ENCODE measurements at places on chromosomes 3 and 15.

GRCh38 chr3:42459151-42459550 is 43.3 kb upstream of the VIPR1 start:
- no peak for DNase-seq

DNA sequence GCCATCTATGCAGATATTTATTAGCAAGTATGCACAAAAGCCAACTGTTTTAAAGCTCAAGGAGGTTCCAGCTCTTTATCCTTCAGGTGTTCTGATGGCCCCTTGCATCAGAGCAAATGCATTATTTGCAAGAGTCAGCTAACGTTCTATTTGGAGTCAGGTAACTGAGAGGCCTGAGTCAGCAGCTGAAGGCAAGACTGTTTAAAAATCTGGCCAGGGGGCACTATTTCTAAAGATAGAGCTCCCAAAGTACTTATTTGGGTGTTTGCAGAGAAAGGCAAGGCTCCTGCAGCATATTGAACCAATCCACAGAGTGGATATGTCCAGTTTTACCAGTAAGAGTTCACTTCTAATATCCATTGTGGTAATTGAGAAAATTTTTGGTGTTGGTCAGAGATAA is 146.1 kb downstream of the LRTM1 start:
- no peak for DNase-seq

DNA sequence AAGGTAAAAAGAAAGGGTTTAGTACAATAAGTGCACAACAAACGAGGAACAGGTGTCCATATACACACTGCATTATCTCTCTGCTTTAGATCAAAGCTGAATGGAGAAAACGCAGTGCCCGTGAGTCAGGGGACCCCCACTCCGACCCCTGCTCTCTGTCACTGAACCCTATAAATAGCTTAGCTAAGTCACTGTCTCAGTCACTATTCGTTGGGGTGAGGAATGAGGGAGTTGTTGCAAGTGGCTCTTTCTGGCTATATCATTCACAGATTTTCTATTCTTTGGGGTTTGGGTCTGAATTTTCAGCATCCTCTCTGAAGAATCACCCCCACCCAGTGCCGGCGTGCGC is 458 bp upstream of the STAC start:
- no peak for DNase-seq

GRCh38 chr3:14290631-14291385 is 111.6 kb upstream of the SLC6A6 start:
- DNase-seq = no peak

- DNase-seq = no peak
These were observed 224.4 kb downstream of the ZMAT3 start for GRCh38 chr3:178847190-178847589.

DNA sequence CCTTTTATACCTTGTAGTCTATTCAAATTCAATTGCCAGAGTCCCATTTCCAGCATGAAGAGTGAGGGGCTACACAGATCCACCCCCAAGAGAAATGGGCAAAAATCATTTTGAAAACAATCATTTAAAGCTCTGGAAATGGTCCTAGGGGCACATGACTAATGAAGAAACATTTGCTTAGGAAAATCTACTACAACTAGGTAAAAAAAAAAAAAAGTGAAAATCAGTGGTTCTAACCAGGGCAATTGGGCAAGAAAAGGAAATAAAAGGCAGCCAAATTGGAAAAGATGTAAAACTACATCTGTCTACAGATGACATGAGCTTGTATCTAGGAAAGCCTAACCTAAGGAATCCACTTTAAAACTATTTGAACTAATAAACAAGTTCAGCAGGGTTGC is 9.4 kb downstream of the IMPG2 start:
- DNase-seq = no peak

GRCh38 chr3:189839576-189839975 is 208.4 kb downstream of the TP63 start:
- DNase-seq = no peak

- peak; percentile 57 for DNase-seq
These were observed 6.2 kb upstream of the CCDC80 start for GRCh38 chr3:112647122-112647521.

GRCh38 chr15:56984681-56985481 is 66.4 kb downstream of the TCF12 start:
- no peak for DNase-seq

DNA sequence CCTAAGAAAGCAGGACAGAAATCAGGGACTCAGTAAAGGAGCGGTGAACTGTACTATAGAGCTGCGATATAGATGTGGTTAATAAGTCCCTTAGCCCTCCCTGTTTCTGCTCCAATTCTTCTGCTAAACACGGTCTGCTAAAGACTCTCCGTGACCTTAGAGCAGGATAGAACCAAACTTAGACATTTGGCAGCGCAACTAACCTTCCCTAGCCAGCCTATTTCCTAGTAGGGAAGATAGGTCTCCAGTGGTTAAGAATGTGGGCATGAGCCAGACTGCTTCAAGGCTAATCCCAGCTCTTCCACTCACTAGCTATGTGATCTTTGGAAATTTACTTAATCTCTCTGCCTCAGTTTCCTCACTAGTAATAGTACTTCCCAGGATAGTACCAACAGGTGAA is 193.6 kb upstream of the IL12A start:
- DNase-seq = no peak

DNA sequence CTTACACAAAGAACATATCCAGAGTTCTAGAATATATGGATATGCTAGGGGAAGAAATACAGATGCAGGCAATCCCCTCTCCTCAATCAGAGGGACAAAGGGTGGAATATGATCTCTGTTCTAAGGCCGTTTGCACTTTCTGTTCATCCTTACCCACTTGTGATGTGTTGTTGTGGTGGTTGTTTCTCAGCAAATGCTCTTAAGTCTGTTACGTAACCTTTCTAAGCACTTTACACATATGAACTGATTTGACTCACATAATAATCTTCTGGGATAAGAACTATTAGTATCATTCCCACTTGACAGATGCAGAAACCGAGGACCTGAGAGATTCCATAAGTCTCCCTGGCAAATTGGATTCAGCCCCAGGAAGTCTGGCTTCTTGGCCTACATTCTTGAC is 40.5 kb downstream of the NGRN start:
- no peak for DNase-seq

GRCh38 chr3:147934451-147935180 is 525.5 kb downstream of the ZIC1 start:
- peak; percentile 68 for DNase-seq

DNA sequence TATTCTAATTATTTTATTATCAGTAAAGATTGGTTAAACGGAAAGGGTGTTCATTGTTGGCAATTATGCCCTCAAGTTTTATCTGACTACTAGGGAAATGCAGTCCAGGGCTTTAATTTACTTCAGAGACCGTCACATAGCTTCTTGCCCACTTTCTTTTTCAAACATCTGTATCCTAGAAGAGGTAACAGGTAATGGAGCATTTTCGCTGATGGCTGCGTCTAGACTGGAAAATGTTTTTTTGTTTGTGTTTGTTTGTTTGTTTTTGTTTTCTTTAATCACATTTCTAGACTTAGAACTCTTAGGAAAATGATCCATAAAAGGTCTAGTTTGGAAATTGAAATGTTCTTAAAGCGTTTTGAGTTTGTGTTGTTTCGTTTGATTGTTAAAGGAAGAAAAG is 71.4 kb downstream of the ANXA2 start:
- DNase-seq = no peak

GRCh38 chr3:87076946-87077345 is 86.0 kb upstream of the VGLL3 start:
- DNase-seq = no peak

- no peak for DNase-seq
These were observed 7.9 kb upstream of the GOLGA8B start for GRCh38 chr15:34591306-34591705.

Measured in NT2/D1 (cell line).